ENCODE measurements at places on chromosomes 7 and 10.
A peak's percentile ranks its signal among the peaks of the same experiment; 100 is the strongest.

GRCh38 chr10:95675403-95676116 is 18.2 kb downstream of the TCTN3 start:
- H3K27me3 ChIP-seq, result no peaks in the 10 kb centered on the region
- H3K4me1 ChIP-seq, result no peaks in the 10 kb centered on the region
- H3K36me3 ChIP-seq, result peaks cover 17% of the 10 kb centered on the region
- no peak overlapping the region for H3K27ac ChIP-seq

GRCh38 chr10:130301021-130301892 is 165.1 kb downstream of the GLRX3 start:
- H3K27ac ChIP-seq, result no peak overlapping the region
- no peak overlapping the region for H3K4me3 ChIP-seq
- no peaks in the 10 kb centered on the region for H3K36me3 ChIP-seq
- no peaks in the 10 kb centered on the region for H3K4me1 ChIP-seq

- DNase-seq, result no peak
- H3K4me1 ChIP-seq, result no peaks in the 10 kb centered on the region
- H3K27me3 ChIP-seq, result no peaks in the 10 kb centered on the region
- no peaks in the 10 kb centered on the region for H3K36me3 ChIP-seq
- H3K27ac ChIP-seq, result no peak overlapping the region
- H3K4me3 ChIP-seq, result no peak overlapping the region
These were observed 14.6 kb upstream of the DRGX start for GRCh38 chr10:49410365-49411074.

DNA sequence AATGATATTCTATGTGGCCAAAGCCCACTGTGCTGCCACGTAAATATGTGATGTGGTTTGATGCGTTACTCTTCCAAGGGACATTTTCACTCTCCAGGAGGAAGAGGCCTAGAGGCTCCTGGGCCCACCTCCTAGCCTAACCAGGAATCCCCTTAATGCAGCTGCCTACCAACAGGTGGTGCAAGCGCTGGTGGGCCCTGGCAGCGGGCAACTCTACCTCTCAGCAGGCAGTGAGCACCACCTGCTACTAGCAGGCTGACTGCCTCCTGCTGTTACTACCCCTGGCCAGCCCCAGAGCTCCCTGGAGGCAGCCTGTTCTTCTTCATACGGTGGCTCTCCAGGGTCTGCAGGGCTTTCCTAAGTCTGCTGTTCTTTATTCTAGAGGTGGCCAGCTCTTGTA is 62.8 kb downstream of the CDH23 start:
- H3K27me3 ChIP-seq, result no peaks in the 10 kb centered on the region
- DNase-seq, result no peak
- H3K36me3 ChIP-seq, result no peaks in the 10 kb centered on the region

DNA sequence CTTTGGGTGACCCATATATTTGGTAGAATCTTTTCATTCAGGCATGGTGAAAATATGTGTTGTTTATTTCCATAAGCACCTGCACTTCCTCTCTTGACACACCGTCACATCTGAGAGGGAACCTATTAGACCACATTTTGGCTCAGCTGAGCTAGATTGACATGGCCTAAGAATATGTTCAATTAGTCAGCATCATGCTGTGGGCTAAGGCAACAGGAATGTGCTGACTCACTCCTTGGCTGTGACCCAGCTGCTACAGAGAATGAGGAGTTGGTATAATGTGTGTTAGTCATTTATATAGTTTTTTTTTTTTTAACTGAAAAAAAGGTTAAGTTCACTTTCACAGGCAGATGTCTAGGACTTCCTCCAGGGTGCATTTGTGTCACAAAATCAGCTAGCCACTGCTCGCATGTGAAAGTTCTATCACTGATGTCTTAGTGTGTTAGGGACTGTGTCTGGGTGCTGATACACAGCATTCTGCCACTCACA is 180.6 kb downstream of the SEMA3E start:
- H3K36me3 ChIP-seq, result no peaks in the 10 kb centered on the region
- DNase-seq, result peak; percentile 59
- H3K27me3 ChIP-seq, result no peaks in the 10 kb centered on the region
- no peak overlapping the region for H3K27ac ChIP-seq
- H3K4me1 ChIP-seq, result no peaks in the 10 kb centered on the region

GRCh38 chr7:55245271-55245723 is 119.8 kb upstream of the LANCL2 start:
- no peaks in the 10 kb centered on the region for H3K36me3 ChIP-seq
- DNase-seq, result no peak
- H3K27me3 ChIP-seq, result no peaks in the 10 kb centered on the region
- no peak overlapping the region for H3K4me3 ChIP-seq

- no peak overlapping the region for H3K27ac ChIP-seq
- no peaks in the 10 kb centered on the region for H3K27me3 ChIP-seq
- H3K4me3 ChIP-seq, result no peak overlapping the region
- no peaks in the 10 kb centered on the region for H3K4me1 ChIP-seq
These were observed 31.1 kb downstream of the ACSM6 start for GRCh38 chr10:95225136-95225535.

All from ascending aorta (tissue), 2 donors.